ENCODE measurements at places on chromosomes 11 and 22.
A peak's percentile ranks its signal among the peaks of the same experiment; 100 is the strongest.

DNA sequence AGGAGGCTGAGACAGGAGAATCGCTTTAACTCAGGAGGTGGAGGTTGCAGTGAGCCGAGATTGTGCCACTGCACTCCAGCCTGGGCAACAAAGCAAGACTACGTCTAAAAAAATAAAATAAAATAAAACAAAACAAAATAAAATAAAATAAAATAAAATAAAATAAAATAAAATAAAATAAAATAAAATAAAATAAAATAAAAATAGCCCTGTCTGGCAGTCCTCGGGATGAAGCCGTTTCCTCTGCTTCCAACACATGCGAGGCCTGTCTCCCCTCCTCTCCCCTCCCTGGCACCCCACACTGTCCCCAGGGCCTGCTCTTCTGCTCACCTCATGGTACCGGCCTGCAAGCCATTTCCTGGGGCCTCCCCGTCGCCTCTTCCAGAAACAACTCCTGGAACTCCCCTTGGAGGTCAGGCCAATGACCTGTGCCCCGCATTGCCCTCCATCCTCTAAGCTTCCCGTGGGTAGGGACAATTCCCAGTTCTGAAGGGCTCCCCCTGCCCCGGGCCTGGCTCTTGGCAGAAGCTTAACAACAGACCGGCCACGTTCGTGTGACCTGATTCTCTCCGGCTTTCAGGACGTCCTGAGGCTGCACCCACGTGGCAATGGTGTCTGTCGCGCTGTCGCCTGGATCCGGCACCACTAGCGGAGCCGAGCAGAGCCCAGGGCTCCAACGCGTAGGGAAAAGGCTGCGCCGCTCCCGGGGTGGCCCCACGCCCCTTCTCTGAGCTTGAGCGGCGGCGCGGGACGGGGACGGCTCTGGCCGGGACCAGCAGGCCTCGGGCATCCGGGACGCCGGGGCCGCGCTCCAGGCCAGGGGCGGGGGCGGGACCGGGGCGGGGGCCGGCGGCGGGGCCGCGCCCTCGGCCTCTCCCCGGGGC lies 456 bp upstream of the PARVB start:
- no peak for DNase-seq

DNA sequence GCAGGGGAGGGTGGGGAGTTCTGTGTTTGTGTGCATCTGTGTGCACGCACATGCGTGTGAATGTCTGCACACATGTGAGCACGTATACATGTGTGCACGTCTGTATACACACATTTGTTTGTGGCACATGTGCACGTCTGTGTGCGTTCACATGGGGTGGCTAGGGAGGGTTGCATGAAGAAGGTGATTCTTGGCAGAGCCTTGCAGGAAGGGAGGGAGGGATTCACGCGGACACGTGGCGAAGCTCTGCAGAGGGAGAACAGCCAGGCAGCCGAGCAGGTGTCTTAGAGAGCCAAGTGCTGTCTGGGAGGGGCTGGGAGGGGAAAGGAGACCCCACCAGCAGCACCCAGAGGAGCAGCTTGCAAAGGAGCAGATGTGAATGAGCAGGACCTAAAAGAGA lies 372.1 kb downstream of the BRD1 start:
- no peak for DNase-seq

DNA sequence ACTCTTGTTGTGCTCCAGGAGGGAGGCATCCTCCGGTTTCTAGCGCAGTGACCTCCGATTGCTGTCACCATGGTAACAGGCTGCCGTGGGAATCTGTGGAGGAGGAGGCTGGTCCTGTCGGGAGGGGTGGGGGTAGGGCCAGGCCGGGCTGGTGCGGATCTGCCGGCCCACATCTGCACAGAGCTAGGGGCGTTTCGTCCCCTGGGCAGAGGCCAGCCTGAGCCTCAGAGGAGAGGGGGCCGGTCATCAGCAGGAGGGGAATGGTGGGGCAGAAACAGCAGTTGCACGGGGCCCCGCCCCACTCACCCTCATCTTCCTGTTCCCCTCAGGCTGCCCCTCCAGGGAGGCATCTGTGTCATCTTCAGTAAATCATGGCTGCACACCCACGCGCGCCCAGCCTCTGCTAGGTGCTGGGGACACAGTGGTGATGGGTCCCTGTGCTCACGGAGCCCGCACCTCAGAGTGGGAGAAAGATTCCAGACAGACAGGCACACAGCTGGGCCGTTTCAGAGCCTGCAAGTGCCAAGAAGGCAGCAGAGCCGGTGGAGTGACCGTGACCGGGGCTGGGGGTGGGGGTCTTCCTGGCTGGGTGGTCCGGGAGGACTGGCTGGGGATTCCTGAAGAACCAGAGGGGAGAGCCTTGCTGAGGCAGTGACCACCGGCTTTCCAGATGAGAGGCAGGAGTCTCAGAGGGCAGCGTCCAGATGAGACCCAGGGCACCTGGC lies 120.5 kb downstream of the CACNA1I start:
- no peak for DNase-seq

GRCh38 chr11:12170984-12171383 lies 60.6 kb downstream of the MICAL2 start:
- DNase-seq = no peak

DNA sequence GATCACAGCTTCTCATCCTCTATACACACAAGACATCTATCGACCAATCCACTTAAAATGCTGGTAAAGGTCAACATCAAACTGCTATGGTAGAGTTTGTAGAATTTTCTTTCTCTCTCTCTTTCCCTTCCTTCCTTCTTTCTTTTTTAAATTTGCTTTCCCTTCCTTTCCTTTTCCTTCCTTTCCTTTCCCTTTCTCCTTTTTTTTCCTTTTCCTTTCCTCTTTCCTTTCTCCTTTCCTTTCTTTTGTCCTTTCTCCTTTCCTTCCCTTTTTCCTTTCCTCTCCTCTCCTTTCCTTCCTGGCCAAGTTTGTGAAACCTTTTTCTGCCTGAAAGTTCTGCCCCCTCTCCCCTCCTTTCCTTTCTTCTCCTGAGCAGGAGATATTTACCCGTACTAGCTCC lies 3.1 kb downstream of the C11orf97 start:
- no peak for DNase-seq

DNA sequence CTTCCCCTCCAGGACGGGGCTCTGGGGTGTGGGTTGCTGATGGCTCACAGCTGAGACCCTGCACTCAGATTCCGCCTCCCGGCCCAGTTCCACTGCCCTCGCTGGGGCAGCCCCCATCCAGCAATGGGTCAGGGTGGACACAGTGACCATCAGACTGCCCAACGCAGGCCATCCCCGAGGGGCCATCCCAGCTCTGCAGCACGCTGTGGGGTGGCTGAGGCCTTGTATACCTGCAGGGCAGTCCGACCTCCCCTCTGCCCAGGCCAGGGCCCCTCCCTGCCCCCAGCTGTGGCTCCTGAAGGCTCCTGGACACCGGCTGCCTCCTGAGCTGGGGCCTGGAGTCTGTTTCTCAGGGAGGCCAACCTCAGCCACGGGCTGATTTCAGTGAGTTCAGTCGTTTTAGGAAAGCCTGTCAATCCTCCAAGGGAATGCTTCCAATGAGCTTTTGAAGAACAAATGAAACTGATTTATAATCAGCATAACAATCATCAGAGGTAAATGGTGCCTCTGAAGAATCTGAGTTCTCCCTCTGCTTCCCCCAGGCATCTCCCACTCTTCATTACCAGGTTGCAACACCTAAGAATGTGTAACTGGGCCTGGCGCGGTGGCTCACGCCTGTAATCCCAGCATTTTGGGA lies 95.1 kb downstream of the CELSR1 start:
- DNase-seq = no peak

GRCh38 chr11:59142530-59143507 lies at the start of gene FAM111A:
Gene FAM111A (plus strand): TSS chr11:59142856. CDS start chr11:59148873, 6,017 bp downstream.
- peak; percentile 70 for DNase-seq

- DNase-seq = no peak
These were observed 19.1 kb upstream of the IL18BP start for GRCh38 chr11:71979602-71980001.

GRCh38 chr11:75212411-75212810 lies 28.2 kb upstream of the TPBGL start:
- no peak for DNase-seq

DNA sequence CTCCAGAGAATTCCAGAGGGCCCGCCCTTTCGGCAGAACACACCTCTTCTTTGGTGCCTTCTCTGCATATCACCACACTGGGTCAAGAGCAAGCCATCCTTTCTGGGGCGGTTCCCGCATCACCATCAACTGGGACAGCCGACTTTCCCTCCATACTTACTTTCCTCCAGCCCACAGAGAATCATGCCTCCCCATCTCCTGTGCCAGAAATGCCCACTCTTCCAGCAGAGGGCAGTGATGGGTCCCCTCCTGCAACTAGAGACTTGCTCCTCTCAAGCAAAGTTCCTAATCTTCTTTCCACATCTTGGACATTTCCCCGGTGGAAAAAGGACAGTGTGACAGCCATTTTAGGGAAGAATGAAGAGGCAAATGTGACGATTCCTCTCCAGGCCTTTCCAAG lies 157.7 kb downstream of the C11orf91 start:
- DNase-seq = no peak

GRCh38 chr22:20080776-20081654 lies 974 bp downstream of the DGCR8 start:
- no peak for DNase-seq

DNA sequence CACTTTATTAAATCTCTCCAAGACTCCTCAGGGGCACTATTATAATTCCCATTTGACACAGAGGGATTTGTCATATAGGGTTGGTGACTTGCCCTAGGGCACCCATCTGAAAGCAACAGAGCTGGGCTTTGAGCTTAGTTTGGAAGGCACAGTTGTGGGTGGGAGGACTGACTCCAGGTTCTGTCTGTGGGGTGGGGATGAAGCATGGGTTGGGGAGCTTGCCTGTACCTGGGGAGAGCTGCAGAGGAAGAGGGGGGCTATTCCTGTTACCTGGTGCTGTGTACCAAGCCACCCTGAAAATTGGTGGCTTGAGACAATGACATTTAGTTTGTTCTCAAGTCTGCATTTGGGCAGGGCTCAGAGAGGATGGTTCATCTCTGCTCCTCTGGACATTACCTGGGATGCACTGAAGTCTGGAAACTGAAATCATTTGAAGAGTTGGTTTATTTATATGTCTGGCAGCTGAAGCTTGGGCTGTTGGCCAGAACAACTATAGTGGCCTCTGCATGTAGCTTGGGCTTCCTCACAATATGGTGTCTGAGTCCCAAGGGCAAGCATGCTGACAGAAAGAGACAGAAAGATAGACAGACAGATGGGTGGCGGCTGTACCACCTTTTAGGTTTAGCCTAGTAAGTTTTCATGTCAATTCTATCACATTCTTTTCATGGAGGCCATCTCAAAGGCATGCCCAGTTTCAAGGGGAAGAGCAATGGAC lies 44.9 kb downstream of the LRRC32 start:
- no peak for DNase-seq

DNA sequence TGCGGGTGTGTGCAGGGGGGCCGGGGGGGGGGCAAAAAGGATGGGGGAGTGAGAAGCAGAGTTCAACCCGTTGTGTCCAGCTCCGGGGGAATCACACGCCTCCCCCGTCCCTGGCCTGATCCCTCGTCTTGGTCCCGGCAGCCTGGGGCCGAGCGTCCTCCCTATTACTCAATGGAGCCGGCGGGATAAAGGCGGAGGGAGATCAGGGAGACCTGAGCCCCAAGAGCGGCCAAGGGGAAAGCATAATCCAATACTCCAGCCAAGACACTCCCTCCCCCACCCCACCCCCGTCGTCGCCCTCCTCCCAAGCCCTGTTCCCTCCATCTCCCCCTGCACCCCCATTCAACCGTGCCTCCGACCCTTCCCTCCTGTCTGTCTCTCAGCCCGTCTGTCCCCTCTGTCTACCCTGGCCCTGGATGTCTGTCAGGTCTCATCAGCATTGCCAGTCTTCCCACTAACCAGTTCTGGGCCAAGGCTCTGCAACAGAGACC lies 2.6 kb downstream of the PHOX2A start:
- DNase-seq = no peak

GRCh38 chr11:122597511-122597910 lies 58.0 kb upstream of the UBASH3B start:
- no peak for DNase-seq

- DNase-seq = no peak
These were observed 144.6 kb upstream of the RASSF10 start for GRCh38 chr11:12864316-12865156.

- no peak for DNase-seq
These were observed 38.8 kb downstream of the NUMA1 start for GRCh38 chr11:72041364-72042063.

GRCh38 chr11:121841487-121842191 lies 274.4 kb downstream of the BLID start:
- DNase-seq = no peak

- DNase-seq = no peak
These were observed 119.2 kb downstream of the ME3 start for GRCh38 chr11:86553265-86553664.

DNA sequence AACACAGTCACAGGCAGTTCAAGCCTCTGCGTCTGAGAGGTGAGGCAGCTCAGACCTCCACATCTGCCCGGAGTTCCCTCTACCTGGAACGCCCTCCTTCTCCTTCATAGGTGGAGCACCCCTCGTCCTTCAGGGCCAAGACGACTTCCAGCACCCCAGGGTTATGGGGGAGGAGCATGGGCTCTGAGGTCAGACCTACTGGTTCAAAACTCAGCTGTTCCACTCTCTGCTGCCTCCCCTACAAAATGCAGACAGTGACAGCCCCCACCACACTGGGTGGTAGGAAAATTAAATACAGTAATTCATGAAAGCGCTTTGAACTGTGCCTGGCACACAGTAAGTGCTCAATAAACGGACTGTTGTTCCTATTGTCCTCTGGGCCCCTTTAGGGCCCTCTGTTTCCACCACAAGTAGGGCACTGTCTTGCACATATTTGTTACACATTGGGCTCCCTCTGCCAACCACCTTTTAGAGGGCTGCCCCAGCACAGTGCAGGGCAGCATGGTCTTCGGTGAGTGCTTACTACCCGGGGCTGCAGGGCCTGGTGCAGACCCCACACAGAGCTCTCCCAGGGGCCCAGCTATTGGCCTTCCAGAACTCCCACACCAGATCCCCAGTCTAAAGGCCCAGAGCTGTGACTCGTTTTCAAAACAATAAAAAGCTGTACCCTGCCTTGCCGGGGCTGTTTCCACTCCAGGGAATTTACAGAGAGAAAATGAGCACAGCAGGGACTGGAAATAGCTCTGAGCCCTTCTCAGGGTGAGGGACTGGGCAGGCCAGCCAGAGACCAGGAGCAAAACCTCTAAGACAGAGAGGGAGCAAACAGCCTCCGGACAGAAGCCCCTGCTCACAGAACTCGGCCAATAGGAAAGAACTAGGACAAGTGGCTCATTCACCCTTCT lies 2.5 kb downstream of the TMEM184B start:
- DNase-seq = no peak

DNA sequence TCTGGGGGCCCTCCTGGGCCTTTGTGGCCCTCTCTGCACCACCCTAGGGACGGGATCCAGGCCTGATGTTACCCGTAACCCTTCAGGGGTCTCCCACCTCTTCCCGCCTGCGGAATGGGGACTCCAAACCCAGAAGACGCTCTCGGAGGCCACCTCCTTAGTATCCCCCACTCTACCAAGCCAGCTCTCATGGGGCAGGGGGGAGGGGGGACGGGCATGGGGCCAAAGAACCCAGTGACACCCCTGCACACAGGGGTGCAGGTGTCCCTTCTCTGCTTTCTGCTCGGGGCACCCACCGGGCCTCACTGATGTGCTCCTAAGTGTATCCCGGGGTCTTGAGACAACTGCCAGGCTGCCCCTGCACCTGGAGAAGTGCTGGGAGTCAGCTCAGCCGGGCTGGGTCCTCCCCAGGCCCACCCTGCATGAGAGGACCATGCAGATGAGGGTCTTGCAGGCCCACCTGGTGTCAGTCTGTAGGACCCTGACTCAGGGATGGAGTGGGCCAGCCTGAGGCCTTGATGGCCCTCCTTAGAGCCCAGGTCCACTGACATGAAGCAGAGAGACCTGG lies 176.9 kb downstream of the IGLL1 start:
- no peak for DNase-seq

GRCh38 chr11:44779736-44780520 lies 53.2 kb downstream of the TSPAN18 start:
- DNase-seq = no peak
